ENCODE measurements at places on chromosomes 4 and X.
A peak's percentile ranks its signal among the peaks of the same experiment; 100 is the strongest.

DNA sequence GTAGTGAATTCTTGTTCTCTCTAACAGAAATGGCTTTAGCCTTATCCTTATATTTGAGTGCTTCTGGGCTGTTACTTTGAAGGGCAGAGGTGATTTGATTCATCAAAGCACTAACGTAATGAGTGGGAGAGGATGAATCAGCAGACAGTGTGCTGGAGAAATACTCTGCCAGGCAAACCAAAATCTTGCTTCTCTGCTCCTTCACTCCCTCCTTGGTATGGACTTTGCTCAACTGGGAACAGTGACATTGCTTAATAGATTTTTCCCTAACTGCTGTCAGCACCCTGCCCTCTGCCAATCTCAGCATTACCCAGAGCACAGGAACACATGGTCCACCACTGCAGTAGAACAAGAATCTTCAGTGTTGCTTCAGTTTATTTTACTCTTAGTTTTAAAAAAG lies 56.0 kb downstream of the PDLIM5 start:
- no peak overlapping the region for H3K27ac ChIP-seq
- no peak overlapping the region for H3K4me3 ChIP-seq
- H3K27me3 ChIP-seq = no peaks in the 10 kb centered on the region
- peaks cover 10% of the 10 kb centered on the region for H3K4me1 ChIP-seq

DNA sequence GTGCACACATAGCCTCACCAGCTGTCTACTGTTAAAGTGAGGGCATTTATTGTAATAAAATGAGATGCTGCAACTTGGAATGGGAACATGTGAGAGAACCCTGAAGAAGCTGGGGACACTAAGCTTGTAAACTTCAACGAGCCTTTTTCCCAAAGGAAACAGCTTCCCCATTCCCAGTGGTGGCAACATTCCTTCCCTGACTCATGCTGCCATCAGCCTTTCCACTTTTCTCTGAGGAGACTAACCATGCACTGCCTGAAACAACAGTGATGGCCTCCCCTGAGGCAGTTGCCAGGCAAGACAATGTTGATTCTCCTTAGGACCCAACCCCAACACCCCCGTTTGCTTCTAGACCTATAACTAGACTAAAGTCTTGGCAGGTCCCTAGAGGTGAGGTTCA lies 928.3 kb downstream of the GLUD2 start:
- DNase-seq = no peak
- H3K27ac ChIP-seq = no peak overlapping the region
- H3K4me1 ChIP-seq = no peaks in the 10 kb centered on the region
- no peaks in the 10 kb centered on the region for H3K27me3 ChIP-seq
- H3K4me3 ChIP-seq = no peak overlapping the region
- H3K36me3 ChIP-seq = no peaks in the 10 kb centered on the region

DNA sequence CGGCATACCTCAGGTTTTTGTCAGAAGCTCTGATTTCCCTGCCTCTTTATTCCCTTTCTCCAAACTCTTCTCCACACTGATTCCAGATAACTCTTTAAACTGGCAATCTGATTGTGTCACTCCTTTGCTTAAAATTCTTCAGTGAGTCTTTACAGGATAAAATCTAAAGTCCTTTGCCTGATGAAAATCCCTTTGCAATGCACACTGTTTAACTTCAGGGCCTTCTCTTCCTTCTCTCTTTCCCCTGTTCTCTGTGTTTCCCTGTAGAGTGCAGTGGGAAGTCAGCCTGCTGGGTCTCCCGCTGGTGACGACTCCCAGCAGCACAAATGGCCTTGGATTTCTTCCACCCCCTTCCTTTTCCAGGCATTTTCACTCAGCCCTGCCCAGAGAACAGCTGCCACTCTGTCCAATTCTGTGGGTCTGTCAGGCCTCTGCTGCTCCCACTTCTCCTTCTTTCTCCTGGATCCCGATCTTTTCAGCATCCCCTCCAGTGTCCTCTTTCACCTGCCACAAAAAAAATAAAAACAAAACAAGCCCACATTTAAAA lies 189.9 kb upstream of the NWD2 start:
- DNase-seq = no peak
- peaks cover 4% of the 10 kb centered on the region for H3K27me3 ChIP-seq
- H3K27ac ChIP-seq = no peak overlapping the region
- H3K4me3 ChIP-seq = no peak overlapping the region
- no peaks in the 10 kb centered on the region for H3K4me1 ChIP-seq
- no peaks in the 10 kb centered on the region for H3K36me3 ChIP-seq

DNA sequence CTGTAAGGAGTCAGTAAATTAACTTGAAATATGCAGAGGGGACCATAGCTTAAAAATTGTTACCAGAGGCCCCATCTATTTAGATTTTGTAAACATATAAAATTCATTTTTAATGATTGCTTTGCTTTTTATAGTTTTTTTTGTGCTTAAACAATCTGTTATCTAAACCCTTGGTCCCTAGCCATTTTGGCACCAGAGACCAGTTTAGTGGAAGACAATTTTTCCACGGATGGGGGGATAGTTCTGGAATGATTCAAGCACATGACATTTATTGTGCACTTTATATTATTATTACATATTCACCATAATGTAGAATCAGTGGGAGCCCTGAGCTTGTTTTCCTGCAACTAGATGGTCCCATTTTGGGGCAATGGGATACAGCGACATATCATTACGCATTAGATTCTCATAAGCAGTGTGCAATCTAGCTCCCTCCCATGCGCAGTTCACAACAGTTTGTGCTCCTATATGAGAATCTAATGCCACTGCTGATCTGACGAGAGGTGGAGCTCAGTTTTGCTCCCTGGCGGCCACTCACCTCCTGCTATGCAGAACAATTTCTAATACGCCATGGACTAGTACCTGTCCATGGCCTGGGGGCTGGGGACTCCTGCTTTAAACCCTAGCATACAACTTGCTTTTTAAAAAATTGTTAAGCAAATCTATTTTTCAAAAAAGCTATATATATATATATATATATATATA lies 5.9 kb downstream of the ZXDA start:
- H3K27ac ChIP-seq = no peak overlapping the region
- no peak for DNase-seq
- H3K27me3 ChIP-seq = no peaks in the 10 kb centered on the region
- peaks cover 8% of the 10 kb centered on the region for H3K36me3 ChIP-seq
- peaks cover 27% of the 10 kb centered on the region for H3K4me1 ChIP-seq

GRCh38 chr4:88275516-88275915 lies 8.8 kb downstream of the PPM1K start:
- H3K4me3 ChIP-seq = no peak overlapping the region
- H3K4me1 ChIP-seq = peaks cover 31% of the 10 kb centered on the region
- no peaks in the 10 kb centered on the region for H3K27me3 ChIP-seq
- peaks cover 45% of the 10 kb centered on the region for H3K36me3 ChIP-seq

- no peak overlapping the region for H3K4me3 ChIP-seq
- no peak overlapping the region for H3K27ac ChIP-seq
- peaks cover 2% of the 10 kb centered on the region for H3K27me3 ChIP-seq
- DNase-seq = no peak
- no peaks in the 10 kb centered on the region for H3K36me3 ChIP-seq
- no peaks in the 10 kb centered on the region for H3K4me1 ChIP-seq
Observed at GRCh38 chr4:53767482-53767881, 176.2 kb upstream of the LNX1 start.

GRCh38 chr4:76305971-76306881 lies at the start of gene STBD1:
Gene STBD1 (plus strand): TSS chr4:76306733. CDS start chr4:76306770, 37 bp downstream.
- H3K27me3 ChIP-seq = peaks cover 16% of the 10 kb centered on the region
- peaks cover 2% of the 10 kb centered on the region for H3K36me3 ChIP-seq
- DNase-seq = peak; percentile 24
- peaks cover 48% of the 10 kb centered on the region for H3K4me1 ChIP-seq

DNA sequence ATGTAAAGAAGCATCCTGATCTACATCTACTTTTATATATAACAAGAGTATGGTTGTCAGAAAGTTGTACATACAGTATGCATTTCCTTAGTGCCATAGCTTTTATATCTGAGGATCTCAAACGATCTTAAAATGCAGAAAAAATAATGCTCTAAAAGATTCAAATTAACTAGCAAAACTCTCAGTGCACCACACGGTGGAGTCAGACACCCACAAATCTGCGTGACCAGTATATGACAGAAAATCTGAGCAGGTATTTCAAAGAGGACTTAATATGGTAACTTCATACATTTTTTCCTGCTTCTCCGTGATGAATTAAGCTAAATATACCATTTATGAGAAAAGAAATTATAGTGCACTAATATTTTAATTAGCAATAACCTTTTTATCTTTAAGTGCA lies 803.0 kb downstream of the DMD start:
- no peak overlapping the region for H3K27ac ChIP-seq
- no peaks in the 10 kb centered on the region for H3K4me1 ChIP-seq
- no peaks in the 10 kb centered on the region for H3K36me3 ChIP-seq

- no peak for DNase-seq
- no peaks in the 10 kb centered on the region for H3K4me1 ChIP-seq
- H3K27me3 ChIP-seq = no peaks in the 10 kb centered on the region
- no peaks in the 10 kb centered on the region for H3K36me3 ChIP-seq
- H3K27ac ChIP-seq = no peak overlapping the region
Observed at GRCh38 chrX:36573720-36574119, 434.4 kb upstream of the FAM47C start.

- H3K27me3 ChIP-seq = no peaks in the 10 kb centered on the region
- peak overlapping the region; percentile 85 for H3K27ac ChIP-seq
- peaks cover 74% of the 10 kb centered on the region for H3K36me3 ChIP-seq
- DNase-seq = no peak
Observed at GRCh38 chr4:40216622-40217366, 20.0 kb downstream of the RHOH start.

DNA sequence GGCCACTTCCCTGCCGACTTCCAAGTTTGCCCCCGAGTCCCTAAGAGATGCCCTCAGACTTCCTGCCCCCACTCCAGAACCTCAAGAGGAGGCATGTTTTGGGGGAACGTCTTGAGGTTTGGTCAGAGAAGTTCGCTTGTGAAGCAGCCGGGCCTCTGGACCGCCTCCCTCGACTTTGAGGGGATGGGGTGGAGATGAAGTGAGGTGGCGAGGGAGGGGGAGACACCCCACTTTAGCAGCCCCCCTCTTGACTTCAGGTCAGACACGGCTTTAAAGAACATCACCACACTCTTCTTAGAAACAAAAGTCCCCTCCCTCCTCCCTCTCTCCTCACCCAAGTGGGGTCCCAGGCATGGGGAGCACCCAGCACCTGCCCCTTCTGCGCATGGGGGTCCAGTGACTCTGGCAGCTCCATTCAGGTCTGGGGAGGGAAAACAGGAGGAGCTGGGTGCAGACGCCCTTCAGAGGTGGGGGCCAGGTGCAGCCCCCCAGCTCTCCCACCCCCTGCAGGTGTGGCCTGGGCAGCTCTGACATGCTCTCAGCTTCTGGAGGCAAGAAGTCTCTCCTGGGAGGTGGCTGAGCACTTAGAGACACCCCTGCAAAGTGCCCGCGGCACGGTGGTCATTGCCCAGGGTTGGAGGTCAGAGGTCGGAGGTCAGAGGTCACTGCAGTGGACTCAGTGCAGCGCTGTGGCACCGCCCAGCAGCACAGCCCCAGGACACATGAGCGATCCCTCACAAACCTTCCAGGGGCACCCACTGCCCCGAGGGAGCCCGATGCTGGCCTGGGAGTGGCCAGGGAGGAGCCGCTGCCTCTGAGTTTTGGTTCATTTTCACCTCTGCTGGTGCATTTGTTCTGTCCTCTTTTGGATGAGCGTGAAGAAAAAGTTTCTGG lies 108.8 kb downstream of the CPZ start:
- no peaks in the 10 kb centered on the region for H3K36me3 ChIP-seq
- no peaks in the 10 kb centered on the region for H3K4me1 ChIP-seq
- no peaks in the 10 kb centered on the region for H3K27me3 ChIP-seq
